ENCODE measurements at places on chromosomes 1 and 21.

DNA sequence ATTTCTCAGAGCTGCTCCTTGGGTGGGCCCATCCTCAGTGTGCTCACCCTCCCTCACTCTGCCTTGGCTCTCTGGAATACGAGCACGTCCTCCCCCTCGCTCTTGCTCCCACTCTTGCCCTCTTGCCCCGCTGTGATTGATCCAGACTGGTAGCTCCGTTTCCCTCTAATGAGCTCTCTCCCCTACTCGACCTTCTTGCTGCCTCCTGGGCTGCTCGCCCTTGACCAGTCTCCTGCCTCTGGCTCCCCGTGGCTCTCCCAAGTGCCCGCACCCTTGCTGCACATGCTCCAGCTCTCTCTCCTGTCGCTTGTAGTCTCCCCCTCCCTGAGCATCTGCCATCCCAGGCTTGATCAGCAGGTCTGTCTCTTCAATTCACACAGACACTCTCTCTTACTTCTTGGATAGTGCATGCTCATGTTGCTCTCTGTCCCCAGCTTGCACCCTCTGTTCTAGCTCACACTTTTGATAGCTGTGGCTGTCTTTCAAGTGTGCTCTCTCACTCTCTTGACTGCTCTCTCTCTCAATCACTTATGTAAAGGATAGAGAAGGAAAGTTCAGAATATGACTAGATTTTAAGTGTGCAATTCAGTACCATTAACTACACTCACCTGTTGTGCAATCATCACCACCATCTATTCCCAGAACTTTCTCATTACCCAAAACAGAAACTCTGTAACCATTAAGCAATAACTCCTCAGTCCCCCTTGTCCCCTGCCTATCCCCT is 51.1 kb downstream of the PHC2 start:
- DNase-seq = no peak

- DNase-seq = no peak
These were observed 145.4 kb upstream of the HP1BP3 start for GRCh38 chr1:20932437-20932977.

- DNase-seq = no peak
These were observed 25.6 kb downstream of the AK2 start for GRCh38 chr1:33010932-33011731.

DNA sequence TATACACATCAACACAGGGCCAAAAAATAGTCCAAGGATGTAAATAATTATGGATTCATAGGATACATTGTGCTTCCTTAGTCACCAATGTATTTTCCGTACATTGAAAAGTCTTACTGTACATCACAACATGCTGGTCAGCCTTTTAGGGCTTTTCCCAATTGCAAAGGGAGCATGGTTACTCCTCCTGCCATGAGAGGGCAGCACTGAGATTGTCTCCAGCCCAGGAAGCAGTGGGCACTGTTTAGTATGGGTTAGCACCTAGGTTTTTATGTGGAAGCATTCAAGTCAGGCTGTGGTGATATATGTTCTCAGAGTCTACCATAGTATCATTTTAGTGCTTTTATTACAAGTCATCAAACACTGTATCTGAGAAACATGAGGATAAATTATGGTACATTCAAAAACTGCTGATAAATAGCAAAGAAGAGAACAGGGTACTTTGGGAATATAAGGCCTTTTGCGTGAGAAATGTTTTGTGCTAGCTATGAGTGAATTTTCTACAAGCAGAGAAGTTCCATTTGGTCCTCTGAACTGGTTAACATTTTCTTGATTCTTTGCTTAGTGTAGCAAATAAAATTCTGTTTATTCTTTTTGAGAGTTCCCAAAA is 34.0 kb downstream of the ST6GALNAC5 start:
- no peak for DNase-seq

DNA sequence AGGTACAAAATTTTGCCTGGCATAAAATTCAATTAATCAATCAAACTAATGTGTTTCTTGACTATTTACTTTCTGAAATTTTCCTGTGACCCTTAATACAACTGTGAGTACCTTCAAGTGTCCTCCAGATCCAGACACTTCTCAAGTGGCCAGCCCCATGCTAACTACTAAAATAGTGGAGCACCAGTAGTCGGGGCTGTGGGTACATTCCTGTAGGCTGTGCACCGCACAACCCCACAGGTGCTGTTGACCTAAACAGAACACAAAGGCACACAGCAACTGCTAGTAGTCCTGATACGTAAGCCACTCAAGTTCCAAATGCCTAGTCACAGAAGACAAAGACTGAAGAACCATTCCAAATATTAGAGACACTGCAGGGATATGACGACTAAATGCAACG is 36.6 kb downstream of the TMEM50B start:
- DNase-seq = no peak

GRCh38 chr21:29258626-29259338 is 39.9 kb upstream of the BACH1 start:
- no peak for DNase-seq

GRCh38 chr1:236018885-236019453 is 45.9 kb downstream of the NID1 start:
- DNase-seq = no peak

- no peak for DNase-seq
These were observed 23.9 kb downstream of the HSPG2 start for GRCh38 chr1:21913258-21913657.

DNA sequence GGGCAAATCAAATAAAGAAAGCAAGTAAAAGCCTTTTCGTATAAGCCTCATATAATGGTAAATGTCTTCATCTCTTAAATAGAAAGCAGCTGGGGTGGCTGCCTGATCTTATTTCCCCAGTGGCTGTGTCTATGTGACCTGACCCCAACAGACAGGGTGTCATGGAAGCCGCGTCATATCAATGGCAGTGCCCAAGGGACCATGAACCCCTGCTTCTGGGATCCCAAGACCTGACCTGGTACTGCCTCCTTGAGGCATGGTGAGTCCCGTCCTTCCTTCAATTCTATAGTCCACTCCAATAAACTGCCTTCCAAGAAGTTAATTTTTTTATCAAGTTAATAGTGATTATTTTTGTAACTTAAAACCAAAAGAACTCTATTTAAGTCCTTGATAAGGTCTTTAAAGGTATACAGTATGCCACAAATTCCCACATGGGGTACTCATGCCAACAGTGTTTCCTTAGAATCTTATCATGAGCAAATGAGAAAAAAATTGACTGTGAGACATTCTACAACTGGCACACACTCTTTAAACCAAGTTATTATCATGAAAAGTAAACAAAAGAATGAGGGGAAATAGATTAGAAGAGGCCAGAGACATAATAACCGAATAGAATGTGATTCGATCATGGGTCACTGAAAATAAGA is 104.6 kb downstream of the ADSS2 start:
- DNase-seq = no peak

DNA sequence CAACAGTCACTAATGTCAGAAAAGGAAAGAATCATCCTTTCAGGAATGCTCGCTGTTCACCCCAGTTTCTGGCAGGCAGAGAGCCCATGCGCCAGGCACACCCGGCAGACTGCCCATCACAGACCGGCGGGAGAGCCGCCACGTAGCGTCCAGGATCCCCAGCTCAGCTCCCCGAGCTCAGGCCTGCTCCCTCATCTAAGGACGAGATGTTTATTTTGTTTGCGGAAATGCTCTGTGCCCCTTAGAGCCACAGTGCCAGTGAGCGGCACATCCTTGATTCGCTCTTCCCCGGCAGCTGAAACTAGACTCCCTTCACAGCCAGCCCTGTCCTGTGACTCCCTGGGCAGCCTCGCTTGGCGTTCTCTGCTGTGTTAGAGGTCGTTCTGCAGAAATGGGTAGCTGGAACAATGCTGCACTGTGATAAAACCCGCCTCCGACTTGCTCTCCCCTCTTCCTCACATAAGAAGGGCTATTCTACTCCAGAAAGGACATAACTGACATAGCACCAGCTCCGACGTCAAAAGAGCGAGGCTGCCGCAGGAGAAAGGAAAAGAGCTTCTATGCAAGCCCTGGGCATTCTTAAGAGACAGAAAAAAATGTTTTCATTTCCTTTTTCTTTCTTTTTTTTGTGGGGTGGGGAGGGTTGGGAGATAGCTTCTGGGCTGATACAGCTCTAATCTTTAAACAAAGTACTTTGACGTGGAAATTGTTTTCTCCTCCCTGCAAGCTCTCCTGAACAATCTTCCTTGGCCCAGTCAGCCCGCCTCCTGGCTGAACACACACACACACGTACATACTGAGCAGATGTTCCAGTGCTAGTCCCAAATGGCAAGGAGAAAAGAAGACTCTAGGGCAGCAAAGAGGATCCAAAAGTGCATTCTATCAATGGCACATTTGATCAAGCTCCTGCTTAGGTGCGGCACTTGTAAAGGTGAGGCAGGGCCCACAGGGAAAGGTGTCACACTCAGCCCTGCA is 37.2 kb downstream of the MRAP start:
- DNase-seq = no peak

GRCh38 chr1:191222206-191222605 is 744.5 kb upstream of the BRINP3 start:
- DNase-seq = no peak

DNA sequence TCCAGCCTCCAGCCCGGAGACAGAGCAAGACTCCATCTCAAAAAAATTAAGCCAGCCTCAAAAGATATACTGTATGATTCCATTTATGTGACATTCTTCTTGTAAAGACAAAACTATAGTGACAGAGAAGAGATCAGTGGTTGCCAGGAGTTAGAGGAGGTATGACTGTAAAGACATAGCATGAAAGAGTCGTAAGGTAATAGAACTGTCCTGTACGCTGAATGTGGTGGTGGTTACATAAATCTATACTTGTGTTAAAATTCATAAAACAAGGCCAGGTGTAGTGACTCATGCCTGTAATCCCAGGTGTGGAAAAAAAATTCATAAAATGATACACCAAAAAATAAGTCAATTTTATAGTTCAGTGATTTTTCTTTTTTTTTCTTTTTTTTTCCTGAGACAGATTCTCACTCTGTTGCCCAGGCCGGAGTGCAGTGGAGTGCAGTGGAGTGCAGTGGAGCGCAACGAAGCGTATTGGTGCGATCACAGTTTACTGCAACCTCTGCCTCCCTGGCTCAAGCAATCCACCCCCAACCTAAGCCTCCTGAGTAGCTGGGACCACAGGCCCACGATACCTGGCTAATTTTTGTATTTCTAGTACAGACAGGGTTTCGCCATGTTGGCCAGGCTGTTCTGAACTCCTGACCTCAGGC is 84.9 kb upstream of the CXADR start:
- no peak for DNase-seq

DNA sequence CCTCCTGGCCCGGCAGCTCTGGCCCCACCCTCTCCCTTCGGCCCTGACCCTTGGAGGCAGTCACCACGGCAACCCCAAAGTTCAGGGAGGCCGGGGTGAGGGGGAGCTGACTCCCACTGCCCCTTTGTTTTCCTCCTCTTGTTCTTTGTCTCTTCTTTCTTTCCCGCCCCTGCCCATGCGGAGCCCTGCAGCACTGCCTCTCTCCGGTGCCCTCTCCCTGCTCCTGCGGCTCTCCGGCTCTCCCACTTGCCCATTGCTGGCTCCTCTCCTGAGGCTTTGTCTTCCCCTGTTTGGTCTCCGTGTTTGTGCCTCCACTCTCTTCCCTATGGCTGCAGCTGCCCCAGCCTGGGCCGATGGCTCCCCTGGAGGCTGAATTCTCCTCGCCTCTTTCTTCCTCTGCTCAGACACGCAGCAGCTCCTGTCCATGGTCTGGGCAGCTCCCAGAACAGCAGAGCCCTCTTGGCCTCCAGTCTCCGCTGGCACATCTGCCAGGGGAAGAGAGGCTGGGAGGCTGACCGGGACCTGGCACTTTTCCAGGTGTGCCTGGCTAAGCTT is 5.8 kb downstream of the CELSR2 start:
- DNase-seq = no peak

- no peak for DNase-seq
These were observed 197.2 kb downstream of the ADSS2 start for GRCh38 chr1:244254467-244254866.

- DNase-seq = no peak
These were observed 627.4 kb downstream of the LMO4 start for GRCh38 chr1:87956072-87956471.

DNA sequence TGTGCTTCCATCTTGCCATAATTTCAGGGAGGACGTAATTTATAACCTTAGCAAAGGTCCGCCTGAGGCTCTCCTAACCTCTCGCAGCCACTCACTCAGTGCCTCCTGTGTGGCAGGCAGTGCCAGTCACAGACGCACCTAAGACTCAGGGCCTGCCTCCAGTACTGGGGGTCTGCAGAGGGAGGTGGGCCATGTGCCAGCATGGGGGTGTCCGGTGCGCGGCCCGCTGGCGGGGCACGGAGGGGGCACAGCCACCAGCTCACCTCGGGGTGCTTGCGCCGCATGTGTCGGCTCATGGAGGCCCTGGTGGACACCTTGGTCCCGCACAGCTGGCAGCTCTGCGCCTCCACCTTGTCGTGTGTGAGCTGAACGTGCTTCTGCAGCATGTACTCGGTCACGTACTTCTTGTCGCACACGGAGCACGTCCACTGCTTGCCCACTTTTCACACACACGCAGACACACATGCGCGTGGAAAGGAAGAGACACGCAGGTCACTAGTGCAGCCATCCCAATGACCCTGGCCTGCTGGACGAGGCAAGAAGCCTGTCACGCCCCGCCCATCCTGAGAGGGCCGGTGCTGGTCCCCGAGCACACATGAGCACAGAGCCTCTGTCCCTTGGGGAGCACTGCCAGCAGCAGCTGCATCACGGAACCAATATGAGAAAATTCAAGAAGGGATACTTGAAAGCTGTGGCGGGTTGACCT is 43.2 kb upstream of the RIPK4 start:
- DNase-seq = no peak

GRCh38 chr1:214476229-214476985 is 75.0 kb downstream of the PTPN14 start:
- DNase-seq = no peak

- DNase-seq = no peak
These were observed 23.6 kb downstream of the VASH2 start for GRCh38 chr1:212973899-212974298.

- DNase-seq = no peak
These were observed 21.4 kb downstream of the SEC16B start for GRCh38 chr1:177948336-177948972.

DNA sequence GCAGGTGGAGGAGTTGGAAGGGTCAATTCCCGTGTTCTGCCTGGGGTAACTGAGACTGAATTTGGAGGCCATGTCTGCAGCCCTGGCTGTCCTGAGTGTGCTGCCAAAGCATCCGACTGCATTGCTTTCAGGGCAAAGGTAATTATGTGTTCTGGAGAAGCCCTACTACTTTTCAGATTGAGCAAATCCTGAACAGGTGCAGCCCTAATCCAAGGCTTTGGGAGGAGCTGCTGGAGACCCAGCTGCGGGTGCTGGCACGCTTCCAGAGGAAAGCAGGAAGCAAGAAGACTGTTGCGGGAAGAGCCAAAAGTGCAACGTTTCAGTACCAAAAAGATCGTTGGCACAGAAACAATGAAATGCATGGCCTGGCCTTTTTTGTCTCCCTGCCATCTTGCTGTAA is 73.7 kb upstream of the NRIP1 start:
- no peak for DNase-seq
